ENCODE measurements at places on chromosomes 7 and 10.

DNA sequence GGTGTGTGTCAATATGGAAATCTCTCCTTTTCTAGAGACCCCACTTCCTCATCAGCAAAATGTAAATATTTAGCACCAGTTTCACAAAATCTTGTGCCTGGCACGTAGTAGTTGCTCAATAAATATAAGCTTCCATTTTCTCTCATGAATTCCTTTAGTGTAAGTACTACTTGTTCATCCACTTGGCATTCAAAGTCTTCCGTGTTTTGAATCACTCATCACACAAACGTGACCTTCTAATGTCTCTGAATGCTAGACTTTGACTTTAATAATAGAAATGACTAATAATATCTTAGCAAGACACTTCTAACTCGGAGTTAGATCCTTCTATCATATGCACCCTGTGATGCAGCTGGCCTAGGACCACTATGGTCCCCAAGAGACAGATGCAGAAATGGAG is 168.7 kb upstream of the ZNF32 start:
- DNase-seq: no peak

DNA sequence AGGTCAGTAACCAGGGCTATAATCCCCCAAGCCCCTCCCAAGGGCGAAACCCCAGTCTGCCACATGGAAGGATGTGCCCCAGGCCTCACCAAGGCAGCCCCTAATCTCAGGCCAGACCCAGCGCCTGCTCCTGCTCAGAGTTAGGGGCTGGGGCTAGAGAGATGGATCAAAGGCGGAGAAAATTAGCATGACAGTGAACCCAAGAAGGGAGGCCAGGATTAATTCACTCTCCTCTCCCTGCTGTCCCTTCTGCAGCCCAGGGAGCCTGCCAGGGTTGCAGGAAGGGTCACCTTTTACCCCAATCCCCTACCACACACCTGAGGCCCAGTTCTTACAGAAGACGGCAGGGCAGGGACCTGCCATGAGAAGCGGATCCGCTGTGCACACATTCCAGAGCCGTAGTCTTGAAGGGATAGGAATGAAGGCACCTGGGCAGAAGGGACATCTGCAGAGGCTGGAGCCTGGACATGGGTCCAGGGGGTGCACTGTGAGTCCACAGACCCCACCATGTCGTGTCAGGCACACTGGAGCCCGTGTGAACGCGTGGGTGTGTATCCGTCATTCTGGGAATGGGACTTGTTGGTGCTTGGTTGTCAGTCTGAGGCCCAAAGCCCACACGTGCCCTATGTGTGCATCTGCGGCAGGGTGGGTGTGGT is 11.9 kb upstream of the ZMIZ1 start:
- DNase-seq: no peak

GRCh38 chr10:102115775-102116174 is 4.4 kb downstream of the LDB1 start:
- no peak for DNase-seq

- no peak for DNase-seq
Observed at GRCh38 chr7:6170571-6171531, 101.6 kb downstream of the CYTH3 start.

GRCh38 chr7:158963771-158964241 is 107.4 kb downstream of the DYNC2I1 start:
- no peak for DNase-seq

- DNase-seq: no peak
Observed at GRCh38 chr10:94133239-94133638, 139.5 kb downstream of the PLCE1 start.

DNA sequence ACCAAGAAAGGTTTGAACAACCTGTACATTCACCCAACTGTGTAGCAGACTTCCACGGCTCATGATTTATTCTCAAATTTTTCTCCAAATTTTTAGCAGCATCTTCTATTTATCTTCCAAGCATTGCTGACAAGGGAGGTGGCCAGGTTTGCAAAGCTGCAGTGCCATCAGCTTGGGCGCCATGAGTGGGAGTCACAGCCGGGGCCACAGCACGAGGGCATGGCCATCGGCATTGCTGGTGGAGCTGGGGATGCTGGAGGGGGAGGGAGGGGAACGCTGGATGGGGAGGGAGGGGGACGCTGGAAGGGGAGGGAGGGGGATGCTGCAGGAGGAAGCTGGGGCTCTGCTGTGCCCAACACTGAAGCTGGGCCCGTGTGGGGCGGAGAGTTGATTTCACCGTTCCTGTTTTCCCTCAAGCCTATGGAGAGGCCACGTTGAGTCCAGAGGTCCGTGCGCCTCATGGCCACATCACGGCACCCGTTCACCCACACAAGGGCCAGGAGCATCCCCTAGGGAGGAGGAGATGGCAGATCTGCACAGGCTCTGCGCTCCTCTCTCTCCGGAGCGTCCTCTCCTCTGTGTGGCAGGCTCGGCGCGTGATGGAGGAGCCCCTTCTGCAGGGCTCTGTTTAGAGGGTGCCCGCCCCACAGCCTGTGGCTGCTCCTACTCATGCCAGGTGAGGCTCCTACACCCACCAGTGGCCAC is 520.2 kb downstream of the DNAJB6 start:
- no peak for DNase-seq

DNA sequence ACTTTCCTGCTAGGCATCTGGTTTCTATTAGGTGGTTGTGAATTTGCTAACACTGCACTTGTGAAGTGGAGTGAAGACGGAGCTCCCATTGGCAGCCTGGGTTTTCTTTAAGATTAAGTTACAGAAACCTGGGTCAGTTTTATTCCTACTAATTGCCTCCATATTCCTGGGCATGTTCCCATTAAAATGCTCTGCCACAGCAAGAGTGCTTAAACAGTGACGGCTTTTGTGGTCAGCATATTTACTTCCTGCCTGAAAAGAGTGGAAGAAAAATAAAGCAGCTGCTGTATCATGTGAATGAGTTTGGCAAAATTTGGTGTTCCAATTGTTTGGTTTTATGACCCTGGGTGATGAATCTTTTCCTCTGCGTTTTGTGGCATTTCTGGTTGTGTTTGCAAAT is 96.9 kb upstream of the PLXDC2 start:
- DNase-seq: no peak

GRCh38 chr7:47383696-47384445 is 198.0 kb downstream of the TNS3 start:
- no peak for DNase-seq

- DNase-seq: no peak
Observed at GRCh38 chr10:114389426-114389825, 14.9 kb downstream of the AFAP1L2 start.

DNA sequence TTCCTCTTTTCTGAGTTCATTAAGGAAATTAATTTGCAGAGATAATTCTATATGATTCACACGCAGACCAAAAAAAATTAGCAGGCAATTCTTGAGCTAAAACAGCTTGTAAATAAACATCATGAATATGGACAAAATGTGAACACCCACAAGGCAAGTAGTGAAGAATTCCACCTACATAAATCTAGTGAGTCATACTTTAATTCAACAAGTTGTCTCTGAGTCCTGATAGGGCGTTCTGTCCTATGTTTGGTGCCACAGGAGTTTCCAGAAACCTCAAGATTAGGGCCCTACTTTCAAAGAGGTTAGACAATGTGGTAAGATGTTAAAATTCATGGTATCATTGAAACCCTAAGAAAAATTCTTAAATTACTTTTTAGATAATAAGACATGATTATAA is 122.3 kb downstream of the SGMS1 start:
- no peak for DNase-seq

GRCh38 chr7:5584096-5584495 is 160.5 kb upstream of the TNRC18 start:
- DNase-seq: no peak

- no peak for DNase-seq
Observed at GRCh38 chr10:60892571-60892970, 51.4 kb downstream of the RHOBTB1 start.

DNA sequence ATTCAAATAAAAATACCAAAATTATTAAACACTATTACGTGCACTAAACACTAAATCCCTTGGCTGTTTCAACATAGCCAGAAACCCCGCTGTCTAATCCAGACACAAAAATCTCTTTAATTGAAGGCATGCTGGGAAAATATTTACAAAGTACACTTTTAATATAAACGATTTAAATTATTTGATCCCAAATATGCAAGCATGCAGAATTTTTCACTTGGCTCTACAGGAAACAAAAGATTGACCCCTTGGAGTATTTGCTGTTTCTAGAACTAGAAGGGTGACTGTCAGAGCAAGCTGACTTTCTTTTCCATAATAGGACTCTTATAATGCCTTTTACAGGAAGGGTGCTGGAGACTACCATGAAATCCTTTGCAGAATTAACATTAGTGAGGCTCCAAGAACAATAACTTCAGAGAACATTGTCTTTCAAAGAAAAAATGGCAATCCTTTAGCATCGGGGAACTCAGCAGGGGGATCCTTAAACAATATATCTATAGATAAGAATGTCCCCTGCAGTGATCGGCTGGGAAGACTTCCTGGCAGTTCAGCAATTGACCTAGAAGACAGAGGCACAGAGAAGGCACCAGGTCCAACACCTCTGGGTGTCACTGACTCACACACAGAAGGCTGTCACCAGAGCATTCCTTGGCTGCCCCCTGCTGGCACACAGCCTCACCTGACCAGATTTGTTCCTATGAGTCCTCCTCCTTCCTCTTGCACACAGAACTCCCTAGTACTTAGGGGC is 55.8 kb upstream of the MRLN start:
- DNase-seq: no peak

DNA sequence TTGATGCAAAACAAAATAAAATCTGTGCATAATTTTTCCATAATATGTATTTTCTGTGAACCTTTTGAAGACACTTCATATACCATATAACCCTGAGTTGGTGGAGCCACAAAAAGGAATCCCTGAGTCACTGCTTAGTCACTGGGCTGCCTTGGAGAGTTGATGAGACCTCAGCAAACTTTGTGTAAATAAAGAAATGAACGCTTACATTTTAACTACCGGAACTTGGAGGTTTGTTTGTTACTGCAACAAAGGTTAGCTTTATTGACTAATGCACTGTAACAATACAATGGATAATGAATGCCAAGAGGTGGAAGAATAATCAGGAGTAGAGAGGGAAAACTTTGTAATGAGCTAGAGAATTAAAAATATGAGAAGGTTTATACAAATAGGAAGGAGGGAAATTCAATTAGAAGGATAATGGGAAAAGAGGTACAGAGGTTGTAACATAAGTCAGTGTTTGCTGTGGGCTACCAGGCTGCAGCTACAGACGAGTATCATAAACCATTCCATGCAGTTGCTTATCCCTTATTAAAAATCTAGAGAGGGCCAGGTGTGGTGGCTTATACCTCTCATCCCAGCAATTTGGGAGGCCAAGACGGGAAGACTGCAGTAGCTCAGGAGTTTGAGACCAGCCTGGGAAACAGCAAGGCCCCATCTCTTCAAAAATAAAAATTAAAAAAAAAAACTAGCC is 1042.1 kb downstream of the TYW1 start:
- no peak for DNase-seq

GRCh38 chr10:16491933-16492332 is 29.7 kb downstream of the C1QL3 start:
- no peak for DNase-seq

DNA sequence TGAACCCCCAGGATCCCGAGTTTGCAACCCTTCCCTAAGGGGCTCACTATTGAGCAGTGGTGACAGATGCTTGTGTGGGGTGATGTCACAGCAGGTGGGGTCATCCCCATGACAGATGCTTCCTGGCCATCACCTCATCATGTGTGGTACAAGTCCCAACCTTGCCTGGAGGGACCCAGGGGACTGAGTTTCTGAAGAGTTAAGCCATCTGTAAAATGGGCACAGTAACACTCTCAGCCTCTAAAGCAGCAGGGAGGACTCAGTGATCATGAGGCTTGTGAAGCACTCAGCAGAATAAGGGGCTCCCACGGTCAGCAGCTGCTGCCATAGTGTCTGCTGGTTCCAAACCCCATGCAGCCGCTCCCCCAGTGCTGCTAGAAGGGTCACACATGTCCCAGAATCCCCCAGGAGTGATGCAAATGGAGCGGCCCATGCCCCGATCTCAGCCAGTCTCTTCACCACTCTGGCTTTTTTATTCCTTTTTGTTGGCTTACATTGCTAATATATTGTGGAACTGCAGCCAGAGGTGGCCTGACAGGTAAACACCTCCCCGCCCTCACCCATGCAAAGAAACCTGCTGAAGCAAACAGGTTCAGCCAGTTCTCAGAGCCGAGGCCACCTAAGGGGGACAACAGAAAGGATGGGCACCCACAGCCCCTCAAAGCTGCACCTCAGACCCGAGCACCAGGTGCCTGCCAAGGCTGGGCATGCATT is 102.1 kb upstream of the PDGFA start:
- DNase-seq: no peak

Data from esophagus squamous epithelium (tissue), 5 donors.